Kidney epithelial cell (primary cell): ENCODE measurements at places on chromosomes 1 and 21. TPM values are rescaled to one million over a fixed set of nuclear protein-coding genes. Genes with fewer than 3 reads are reported as not detected.

The PTGS2 gene
- 2.8 and 5.4 TPM in 2 replicates for total RNA-seq

DNA sequence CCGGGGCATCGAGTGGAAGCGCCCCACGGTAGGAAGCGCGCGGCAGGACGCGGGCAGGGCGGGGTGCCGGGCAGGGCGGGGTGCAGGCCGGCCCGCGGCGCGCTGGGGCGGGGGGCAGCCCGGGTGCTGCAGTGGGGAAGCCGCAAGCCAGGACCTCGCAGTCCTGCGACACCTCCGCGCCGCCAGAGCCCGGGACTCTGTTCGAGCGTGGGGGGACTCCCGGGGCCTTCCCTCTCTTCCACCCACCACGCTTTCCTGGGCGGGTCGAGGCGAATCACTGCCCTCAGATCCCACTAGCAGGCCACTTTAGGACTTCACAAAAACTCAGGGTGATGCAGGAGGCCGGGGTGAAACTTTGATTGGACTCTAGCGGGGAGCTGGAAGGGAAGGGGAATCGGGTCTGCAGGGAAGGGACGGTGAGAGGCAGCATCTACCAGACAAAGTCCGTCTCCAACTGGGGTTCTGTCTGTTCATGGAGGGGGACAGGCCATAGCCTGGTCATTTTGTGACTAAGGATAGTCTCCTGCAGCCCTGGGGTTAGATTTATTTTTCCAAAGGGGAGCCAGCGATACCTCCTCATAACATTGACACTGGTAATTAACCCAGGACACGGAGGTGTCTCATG lies 623 bp downstream of the CAPN2 start:
- no peak for DNase-seq

DNA sequence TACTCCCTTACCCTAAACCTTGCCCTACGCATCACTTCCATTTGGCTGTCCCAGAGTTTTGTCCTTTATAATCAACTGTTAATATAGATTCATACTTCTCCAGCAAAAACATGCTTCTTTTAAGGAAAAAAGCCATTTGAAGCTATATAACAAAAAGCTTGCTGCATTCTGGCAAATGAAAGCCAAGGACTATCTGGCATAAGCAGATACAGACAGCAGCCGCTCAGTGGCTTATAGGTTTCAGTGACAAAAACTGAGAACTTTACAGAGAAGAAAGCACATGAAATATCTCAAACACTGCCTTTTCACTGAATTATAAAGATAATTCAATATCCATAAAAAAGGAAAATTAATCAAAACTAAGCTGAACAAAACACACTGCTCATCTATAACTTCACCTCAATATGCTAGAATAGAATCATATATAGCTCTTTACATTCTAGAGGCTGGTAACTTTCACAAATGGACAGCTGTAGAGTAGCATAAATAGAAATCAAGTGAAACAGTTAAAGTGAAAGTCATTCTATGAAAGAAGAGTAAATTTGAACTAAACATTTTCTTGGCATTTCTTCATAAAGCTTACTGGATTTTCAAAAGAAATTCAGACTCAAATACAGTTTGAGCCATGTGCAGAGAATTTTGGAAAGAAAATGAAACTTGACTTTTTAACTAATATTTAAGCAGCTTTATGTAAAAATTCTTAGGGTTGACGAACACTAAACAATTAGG lies 19.6 kb downstream of the CDC42BPA start:
- DNase-seq: no peak

The MIXL1 gene
- 0.41 and 0.67 TPM in 2 replicates for total RNA-seq

- no peak for DNase-seq
These were observed 5.9 kb downstream of the ITLN1 start for GRCh38 chr1:160879056-160879455.

The TRIM67 gene
- 0.14 and 0.63 TPM in 2 replicates for total RNA-seq

GRCh38 chr1:58779059-58779754 lies 4.6 kb downstream of the JUN start:
- DNase-seq: no peak

DNA sequence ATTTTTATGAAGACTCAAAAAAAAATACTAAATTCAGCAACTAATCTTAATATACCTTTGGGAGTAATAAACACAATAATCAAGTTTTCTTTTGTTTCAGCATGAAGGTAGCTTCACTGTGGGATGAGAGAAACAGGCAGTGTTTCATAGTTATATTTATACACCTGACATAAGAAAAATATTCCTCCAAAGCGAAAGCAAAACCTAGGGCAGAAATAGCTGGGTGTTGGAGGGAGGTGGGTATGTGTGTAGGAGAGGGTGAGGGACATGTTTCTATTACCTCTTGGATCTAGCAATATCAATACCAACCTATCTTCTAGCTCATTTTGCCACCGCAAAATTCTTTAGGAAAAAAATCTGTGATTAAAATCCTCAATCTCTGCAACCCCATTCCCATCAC lies 24.9 kb upstream of the MAN1A2 start:
- no peak for DNase-seq

- no peak for DNase-seq
These were observed 6.1 kb upstream of the RIPPLY3 start for GRCh38 chr21:37000381-37000780.
